ENCODE measurements at places on chromosomes 6 and 20.

- DNase-seq = no peak
Observed at GRCh38 chr20:38350879-38351775, 4.8 kb downstream of the LBP start.

DNA sequence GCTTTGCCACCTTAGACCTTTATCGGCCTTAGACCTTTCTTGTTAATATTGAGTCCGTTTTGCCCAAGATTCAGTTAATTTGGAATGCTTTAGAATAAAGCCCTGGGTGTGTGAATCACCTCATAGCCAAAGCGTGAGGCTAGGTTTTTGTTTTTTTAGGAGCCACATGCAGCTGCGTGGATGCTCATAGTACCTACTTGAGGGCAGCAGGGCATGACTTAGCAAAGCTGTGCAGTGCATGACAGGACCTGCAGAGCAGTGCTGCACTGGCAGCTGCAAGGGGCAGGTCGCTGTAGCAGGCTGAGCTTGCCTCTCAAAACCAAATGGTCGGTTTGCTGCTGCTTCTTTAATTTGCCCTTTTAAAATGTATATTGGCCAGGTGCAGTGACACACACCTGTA lies 116.1 kb downstream of the JAG1 start:
- no peak for DNase-seq

DNA sequence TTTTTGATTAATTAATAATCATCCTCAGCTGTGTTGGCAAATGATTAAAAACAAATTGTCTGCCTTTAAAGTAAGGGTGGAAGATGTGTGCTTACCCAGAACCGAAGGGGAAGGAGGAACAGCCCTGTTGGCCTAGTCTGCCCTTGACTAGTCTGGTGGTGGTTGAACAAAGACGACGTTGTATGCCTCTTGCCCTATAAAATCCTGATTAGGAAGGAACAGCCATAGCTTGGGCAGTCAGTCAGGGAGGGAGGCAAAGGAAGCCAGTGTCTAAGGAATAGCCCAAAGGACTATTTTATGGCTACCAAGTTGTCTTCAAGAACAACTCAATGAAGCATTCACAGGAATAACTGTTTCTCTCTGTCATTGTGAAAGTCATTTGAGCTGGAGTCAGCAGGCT lies 70.7 kb downstream of the PRDM1 start:
- no peak for DNase-seq

DNA sequence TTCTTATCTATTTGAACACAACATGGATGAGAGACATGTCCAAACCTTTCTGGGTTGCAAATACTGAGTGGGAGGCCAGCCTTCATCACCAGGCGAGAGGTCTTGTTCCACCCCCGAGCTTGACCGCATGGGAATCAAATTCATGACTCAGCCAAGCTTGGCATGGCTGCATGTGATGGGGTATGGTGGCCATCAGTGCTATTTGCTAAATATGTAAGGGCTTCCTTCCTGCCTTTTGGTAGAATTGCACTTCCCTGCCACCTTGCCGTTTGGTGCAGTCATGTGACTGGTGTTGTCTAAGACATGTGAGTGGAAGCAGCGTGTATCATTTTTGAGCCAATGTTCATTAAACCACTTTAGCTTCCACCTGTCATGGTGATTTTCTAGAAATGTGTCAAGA lies 508.9 kb upstream of the SULF2 start:
- no peak for DNase-seq

DNA sequence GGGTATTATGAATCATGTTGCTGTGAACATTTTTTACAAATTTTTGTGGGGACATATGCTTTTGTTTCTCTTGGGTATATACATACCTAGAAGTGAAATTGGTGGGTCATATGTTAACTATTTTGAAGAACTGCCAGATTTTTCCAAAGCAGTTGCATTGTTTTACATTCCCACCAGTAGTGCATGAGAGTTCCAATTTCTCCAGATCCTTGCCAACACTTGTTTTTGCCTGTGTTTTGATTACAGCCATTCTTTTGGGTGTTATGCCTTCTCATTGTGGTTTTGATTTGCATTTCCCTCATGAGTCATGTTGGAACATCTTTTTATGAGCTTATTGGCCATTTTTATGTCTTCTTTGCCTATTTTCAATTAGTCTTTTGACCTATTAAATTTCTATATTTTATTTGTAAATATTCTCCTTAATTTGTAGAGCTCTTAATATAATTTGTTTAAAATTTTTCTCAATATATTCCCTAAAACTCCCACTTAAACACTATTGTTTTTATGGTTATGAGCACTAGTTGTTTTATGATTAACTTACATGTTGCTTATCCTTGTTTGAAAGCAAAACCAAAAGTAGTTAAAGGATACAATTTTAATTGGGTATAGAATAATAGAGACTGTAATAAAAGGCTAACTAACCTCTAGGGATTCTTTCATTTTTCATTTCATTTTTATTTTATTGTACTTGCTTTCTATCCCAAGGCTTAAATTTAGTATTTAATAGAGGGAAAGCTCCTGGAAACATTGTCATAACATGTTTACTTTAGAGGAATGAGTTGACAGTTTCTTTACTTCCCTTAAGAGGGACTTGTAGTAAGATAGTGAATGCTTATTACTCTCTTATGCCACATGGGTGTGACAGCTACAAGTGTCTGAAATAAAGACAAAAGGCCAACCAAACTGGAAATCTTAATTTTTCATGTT lies 5.5 kb downstream of the UBR2 start:
- DNase-seq = no peak

DNA sequence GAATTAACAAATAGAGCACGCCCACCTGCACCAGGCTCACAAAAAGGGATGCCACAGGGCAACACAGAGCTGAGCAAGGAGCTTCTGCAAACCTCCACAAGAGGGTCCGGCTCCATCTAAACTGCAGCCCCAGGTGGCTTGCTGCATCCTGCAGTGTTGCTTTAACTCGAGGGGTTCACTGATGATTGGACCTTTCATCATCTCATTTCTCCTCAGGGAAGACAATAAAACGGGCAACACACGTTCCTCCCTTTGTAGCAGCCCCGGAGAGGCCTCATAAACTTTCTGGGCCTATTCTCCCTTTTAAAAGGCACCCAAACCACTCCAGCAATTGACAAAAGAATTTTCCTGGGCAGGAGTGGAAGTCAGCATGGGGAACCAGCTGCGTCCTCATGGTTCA lies 161.5 kb upstream of the CDH4 start:
- DNase-seq = no peak

DNA sequence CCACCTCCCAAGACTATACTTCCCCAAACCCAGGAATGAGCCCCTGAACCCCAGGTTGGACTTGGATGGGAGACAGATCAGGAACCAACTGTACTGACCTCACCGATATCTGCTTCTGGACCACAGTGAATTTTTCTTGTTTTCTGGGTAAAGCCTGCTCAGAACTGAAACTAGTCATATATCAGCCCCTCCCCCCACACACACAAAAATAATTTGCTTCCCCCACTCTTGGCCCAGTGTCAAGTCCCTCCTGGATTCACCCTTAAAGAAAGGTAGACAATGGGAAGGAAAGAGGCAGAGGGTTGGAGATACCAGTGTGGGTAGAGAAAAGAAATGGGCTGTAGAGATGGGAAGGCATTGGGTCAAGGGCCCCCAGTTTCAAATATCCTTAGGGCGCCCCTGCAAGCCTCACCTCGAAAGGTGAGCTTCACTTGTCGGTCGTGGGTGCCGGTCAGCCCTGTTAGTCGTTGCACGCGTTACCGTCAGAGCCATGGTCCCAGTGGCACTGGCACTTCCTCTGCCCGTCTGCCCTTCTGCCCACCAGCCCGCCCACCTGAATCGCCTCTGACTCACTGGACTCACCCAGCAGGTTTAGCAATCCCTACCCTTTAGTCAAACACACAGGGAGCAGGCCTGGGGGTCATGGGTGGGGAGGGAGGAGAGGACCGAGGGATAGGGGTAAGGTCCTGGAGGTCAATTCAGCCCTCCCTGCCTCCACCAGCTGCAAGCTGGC lies 8.5 kb upstream of the SPAG4 start:
- DNase-seq = no peak

Measured in heart right ventricle (tissue), 16 donors.